Peyer's patch (tissue), 4 donors: ENCODE measurements at places on chromosomes 2 and 18. TPM values are rescaled to one million over a fixed set of nuclear protein-coding genes. Genes with fewer than 3 reads are reported as not detected.

Gene TTL
- 6.8 TPM for total RNA-seq

Gene OSR1
- total RNA-seq, result 3.9 TPM

Gene GPAT2
- total RNA-seq, result 1.7 TPM

Gene FAHD2B
- 0.88 TPM for total RNA-seq

Gene C2orf80
- total RNA-seq, result not detected

Gene INHBB
- total RNA-seq, result 1.1 TPM

Gene LRATD1
- 31.4 TPM for total RNA-seq

DNA sequence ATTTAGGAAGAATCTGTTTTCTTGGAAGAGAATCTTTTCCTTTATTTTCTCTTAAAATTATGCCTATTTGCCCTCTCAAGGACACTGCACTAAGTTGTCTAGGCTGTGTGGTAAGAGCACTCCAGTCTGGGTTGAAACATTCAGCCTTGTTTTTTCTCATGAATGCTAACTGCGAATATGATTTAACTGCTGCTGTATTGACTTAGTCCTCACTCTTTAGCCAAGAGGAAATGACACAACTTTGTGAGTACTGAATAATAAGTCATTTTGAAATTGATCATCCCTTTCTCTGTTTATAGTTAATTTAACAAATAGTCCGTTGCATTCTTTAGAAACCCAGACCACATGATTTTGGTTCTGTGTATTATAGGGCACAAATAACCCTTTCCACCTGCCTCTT is 4.5 kb upstream of the RND3 start:
- DNase-seq, result no peak

- no peak for DNase-seq
Measured at GRCh38 chr2:55751966-55752365, 58.3 kb upstream of the PNPT1 start.

- DNase-seq, result no peak
Measured at GRCh38 chr2:40095000-40095399, 315.9 kb upstream of the THUMPD2 start.

GRCh38 chr2:53438100-53438499 is 329.5 kb upstream of the CHAC2 start:
- no peak for DNase-seq

DNA sequence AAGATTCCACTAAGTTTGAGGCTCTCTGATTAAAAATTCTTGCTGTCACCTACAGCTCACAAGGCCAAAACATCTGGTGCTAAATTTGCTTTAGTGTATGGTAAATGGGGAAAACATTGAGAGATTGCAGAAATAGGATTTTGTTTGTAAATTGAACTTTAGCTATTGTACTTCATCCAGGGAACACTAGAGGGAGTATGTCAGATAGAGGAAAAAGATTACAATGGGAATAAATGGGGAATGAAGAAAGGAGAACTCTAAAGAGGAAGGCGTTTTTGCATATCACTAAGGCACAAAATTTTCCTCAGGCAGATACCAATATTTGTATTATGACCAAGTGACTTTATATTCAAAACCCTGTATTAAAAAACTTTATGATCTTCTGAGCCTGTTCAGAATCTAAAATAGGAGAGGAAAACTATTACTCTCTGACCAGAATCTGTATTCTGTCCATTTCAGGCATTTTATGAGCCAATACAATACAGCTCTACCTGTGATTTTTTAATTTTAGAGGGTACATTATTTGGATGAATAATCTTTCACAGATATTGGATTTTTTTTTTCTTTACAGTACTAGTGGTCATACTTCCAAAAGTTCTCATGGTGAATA is 52.3 kb upstream of the ITGB6 start:
- no peak for DNase-seq

DNA sequence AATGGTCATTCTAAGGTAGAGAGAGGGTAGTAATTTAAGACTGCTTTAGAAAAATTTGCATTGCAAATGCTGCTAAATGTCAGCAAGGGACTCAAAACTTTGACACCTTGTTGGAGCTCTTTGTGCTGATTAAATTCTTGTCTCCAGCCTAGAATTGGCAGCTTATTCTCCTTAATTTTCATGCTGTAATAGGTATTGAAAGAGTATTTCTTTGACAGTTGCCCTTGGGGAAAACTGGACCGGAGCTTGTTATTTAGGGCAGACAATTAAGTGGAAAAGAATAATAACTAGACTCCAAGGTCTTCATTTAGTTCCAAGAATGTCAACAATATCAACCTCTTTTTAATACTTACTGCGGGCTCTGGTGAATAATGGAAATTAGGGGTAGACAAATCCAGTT is 264.0 kb downstream of the TPGS2 start:
- no peak for DNase-seq

DNA sequence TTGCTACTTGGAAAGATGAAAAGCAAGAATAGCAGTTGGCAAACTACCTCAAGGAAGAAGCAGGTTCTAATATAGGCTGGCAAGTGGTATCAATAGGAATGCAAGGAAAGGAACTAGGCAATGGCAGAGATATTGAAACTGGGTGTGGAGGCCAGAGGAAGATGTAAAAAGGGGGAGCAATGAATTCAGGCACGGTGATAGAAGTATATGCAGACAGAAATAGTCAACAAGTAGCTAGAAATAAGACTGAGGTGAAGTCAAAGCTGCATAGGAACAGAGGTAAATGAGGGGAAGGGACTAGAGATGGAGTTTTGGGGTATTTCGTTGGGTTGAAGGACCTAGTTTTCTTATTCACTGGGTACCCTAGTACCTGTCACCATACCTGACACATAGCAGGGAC is 4.1 kb downstream of the PCBP1 start:
- no peak for DNase-seq

GRCh38 chr2:70656421-70657010 is 102.9 kb upstream of the TGFA start:
- no peak for DNase-seq

DNA sequence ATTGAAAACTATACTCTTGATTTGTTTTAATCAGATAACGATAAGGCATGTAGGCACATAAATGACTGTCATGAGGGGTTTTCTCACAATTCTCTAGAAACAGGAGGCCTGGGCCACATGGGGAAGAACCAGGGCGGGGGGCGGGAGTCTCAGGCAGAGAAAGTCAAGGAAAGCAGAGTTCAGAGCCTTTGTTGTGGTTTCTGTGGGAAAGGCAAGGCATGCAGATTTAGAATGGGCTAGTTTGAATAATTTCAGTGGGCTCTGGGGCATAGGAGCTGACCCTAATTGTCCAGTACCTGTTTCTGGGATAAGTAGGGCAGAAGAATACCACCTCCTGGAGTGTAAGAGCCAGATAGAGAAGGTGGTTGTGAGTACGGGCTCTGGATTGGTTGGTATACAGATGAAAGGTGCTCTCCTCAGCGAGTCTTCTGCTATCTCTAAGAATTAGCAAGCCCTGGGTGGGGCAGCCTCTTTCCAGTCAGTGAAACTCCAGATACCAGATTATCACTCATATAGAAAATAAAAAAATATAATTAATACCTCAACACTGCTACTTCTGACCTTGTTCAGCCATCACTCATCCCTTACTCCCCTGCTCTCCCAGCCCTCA is 41.5 kb upstream of the CYRIA start:
- DNase-seq, result no peak

GRCh38 chr2:240818293-240819125 is 1.5 kb downstream of the KIF1A start:
- no peak for DNase-seq

DNA sequence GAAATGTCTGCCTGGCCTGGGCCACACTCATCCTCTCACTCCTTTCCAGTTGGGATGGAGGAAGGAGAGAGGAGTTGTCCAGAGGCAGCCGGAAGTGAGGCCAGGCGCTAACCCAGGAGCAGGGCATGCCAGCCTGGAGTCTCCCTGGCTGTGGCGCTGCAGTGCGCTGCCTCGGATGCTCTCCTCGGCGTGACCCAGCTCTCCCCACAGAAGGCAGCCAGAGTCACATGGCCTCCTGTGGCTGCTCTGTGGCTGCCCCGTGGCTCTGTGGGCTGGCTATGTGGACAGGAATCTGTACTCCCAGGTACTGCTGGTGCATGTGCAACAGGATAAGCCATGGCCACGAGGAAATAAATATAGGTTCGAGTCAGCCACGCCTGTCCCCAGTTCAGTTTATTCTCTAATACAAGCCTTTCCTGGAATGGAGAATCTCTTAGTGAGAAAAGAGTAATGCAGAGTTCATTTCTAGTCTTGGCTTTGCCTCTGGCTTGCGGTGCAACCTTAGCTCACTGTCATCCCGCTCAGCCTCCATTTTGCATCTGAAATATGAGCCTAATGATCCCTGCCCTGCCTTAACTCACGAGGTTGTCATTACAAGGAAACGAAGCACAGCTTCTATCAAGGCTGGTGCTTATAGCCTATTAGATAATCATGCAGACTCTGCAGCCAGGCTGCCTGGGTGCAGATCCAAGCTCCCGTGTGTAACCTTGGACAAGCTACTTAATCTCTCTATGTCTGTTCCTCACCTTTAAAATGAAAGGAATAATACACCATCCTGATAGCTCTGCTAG is 106.3 kb downstream of the ANTXR1 start:
- no peak for DNase-seq

- DNase-seq, result no peak
Measured at GRCh38 chr2:177449159-177449558, 56.6 kb downstream of the AGPS start.

DNA sequence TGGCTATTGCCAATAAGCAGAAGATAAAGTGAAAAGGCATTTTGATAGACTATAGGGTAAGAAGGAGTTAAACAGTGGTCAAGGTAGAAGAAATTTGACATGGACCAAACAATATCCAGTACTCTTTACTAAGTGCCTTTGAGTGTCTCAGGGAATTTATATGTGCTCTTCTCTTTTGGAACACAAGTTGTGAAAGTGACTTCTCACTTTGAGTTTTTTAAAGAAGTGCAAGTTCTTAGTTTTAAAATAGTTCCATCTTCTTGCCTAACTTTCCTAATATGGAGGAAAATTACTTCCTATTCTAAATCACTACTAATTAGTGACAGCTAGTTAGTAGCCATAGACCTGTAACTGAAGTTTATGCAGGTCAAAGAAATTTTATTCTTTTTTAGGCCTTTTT is 63.4 kb downstream of the AFTPH start:
- DNase-seq, result no peak

DNA sequence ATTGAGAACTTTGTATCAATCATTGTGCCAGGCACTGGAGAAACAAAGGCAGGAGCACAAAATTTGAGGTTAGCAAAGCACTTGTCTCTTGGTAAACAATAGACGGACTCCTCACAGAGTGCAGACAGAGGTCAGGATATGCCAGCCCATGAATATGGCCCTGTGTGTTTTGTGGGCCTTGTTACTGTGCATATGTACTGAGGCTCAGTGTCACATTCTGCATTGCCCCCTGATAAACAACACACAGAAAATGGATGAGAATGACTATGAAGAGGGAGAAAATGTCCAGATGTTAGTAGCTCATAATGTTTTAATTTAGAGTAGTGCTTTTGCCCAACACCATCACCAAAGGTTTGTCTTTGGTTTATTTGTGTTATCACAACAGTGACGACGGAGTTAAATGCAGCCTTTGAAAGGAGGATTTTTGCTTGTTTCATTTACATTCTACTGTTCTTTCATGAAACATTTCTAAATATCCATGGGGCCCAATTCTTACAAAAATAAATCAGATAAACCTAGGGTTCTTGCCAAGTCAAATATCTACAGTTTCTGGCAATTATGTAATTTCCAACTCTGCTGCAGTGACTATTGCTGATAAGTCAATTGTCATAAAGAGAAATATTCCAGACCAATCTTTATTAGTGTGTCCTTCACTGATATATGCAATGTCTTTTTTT is 14.6 kb upstream of the NT5C1B start:
- no peak for DNase-seq

- no peak for DNase-seq
Measured at GRCh38 chr2:70141902-70142589, 48.8 kb downstream of the C2orf42 start.

- DNase-seq, result no peak
Measured at GRCh38 chr18:13362607-13363006, 144.0 kb downstream of the LDLRAD4 start.
